Activated naive CD4-positive, alpha-beta T cell (primary cell): ENCODE measurements at places on chromosomes 3 and 15.
A peak's percentile ranks its signal among the peaks of the same experiment; 100 is the strongest.

- DNase-seq: no peak
These were observed 346.6 kb downstream of the EPHB1 start for GRCh38 chr3:135141672-135142071.

GRCh38 chr3:172138792-172139507, 99.6 kb downstream of the FNDC3B start:
- DNase-seq: no peak

DNA sequence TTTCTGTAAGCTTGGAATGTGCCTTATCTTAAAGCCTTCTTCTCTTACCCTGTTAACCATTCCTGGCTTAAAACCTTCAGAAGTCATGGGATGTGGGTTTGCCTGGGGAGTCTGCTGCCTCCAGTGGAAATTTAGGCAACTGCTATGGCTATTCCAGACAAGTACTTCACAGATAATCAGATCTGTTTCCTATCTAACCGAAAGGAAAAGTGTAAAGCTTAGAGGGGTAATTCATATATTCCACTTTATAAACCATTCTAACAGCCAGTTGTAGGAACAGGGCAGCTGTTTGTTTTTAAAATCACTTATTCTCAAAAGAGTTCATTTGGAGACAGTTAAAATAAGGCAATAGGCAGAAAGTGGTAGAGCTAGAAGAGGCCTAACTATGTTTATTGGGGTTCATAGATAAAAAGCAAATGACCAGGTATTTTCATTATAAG, 219.9 kb downstream of the TCF12 start:
- no peak for DNase-seq

GRCh38 chr3:121809249-121809648, 25.6 kb downstream of the IQCB1 start:
- DNase-seq: no peak

GRCh38 chr15:33226559-33227181, 32.2 kb upstream of the FMN1 start:
- DNase-seq: peak; percentile 15

GRCh38 chr3:127324913-127325628, 37.2 kb upstream of the PRR20G start:
- no peak for DNase-seq

DNA sequence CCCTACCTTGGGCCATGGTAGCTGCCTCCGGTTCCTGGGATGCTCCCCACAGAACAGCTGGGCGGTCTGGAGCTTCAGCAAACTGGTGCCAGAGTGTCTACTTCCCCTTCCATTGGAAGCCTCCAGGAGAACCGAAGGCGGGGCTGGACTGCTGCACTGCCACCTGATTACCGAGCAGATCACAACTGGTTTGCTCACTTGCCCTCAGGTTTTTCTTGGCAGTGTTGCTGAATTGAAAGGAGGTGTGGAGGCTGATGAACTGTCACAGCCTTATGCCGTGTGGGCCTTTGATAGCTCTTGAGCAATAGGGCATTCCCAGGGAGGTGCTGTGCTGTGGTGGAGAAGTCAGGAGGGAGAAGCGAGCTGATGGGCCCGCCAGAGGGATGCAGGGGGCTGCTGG, at the start of gene TGM5:
TGM5 (minus strand) TSS at position 95 of the 400 bp plus-strand sequence; CDS start at position 16, 79 bp downstream.
- no peak for DNase-seq

- DNase-seq: no peak
These were observed 30.4 kb downstream of the LSM3 start for GRCh38 chr3:14208977-14209394.

DNA sequence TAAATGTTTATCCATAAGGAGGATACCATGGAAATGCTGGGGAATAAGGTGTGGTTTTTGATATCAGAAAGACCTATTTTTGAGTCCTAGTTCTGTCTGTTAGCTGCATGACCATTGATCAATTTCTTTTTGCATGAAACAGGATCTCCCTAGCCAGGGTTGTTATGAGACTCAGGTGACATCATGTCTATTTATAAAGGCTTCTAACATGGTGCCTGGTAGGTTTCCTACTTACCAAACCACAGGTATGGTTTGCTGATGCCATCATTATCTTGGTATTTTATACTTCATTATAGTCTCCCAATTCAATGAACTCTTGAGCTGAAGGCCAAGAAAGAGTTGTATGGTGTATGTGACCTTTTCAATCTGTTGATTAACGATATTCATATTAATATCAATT, 144.0 kb downstream of the CLSTN2 start:
- no peak for DNase-seq

- DNase-seq: no peak
These were observed 1007.2 kb upstream of the ALCAM start for GRCh38 chr3:104359546-104359945.
